NCI-H2107 (cell line): ENCODE measurements at places on chromosomes 1 and 21.

DNA sequence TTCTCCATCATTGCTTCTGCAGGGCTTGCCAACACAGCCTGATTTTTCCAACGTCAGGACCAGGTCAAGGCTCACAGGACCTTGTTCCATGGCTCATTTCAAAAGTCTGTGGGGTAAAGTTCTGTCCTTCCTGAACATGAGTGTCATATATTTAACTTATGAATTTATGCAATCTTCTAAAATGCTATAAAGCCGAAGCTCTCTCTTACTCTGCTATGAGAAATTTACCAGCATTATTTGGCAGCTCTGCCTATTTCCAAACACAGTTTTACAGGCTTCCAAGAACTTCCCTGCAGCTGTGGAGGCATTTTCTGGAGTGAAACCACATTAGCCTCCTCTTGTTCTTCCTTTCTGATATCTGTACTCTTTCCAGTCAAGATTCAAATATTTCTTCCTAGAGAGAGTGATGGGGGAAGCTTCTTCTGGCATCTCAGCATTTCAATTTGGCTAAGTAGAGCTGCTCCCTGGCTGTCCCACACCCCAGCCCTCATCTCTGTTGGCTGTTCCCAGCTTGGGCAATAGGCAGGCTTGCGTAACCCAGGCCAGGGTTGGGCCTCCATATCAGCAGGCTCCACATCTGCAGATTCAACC, 15.6 kb upstream of the HMGCS2 start:
- DNase-seq = no peak

GRCh38 chr1:39115271-39116110, 89.0 kb upstream of the MACF1 start:
- DNase-seq = no peak

GRCh38 chr1:159211331-159212136, 6.9 kb downstream of the ACKR1 start:
- no peak for DNase-seq

GRCh38 chr1:109950509-109950908, 34.1 kb upstream of the AHCYL1 start:
- no peak for DNase-seq

DNA sequence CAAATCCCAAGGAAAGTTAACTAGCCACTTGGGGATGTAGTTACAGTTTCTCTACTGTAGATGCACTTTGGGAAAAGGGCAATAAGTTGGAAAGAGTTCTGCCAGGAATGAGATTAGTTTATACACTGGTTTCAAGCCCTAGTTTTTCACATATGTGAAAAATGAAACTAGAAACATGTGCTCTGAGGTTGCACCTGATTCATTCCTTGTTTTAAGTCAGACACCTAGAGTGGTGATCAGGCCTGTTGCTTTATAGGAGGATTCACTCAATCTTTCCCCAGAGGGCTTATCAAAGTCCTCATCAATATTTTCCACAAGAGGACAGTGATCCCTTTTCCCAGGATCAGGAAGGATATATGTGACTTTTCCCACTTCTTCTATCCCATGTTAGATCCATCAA, 515.9 kb upstream of the PKN2 start:
- DNase-seq = no peak

DNA sequence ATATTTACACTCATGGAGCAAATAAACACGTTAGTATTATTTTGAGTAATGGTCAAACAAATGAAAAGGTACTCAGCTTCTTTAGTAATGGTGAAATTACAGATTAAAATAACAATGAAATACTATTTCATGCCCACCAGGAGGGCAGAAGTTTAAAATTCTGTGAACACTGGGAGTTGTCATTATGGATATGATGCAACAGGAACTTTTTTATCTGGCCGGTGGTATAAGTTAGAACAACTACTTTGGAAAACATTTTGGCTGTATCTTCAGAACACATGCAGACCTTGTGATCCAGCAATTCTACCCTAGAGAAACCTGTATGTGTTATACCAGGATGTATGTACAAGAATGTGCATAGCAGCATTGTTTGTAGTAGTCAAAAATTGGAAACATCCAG, 23.2 kb upstream of the PPP1R8 start:
- DNase-seq = no peak

DNA sequence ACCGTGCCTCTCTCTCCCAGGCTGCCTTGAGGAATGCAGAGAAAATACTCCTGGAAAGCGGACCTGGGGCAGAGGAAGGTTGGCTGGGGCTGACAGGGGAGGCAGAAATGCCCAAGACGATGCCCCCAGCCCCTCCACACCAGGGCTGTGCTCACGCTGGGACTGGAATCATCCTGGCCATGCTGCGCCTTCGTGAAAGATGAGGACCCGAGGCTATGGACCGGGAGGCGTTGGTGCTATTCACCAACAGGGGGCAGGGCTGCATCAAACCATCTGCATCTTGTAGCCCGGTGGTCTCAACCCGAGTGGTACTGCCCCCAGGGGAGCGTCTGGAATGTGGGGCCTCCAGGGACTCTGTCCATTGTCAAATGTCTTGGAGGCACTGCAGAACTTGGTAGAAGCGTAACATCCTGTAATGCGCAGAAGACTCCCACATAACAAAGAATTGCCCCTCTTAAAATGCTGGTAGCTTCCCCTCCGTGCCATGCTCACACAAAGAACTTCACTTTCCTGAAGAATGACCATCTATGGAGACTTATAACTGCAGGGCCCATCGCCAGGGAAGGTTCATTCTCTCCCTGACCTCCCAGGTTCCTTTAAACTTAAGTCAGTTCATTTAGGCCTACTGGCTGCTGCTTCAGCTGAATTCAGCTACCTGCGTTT, 251.2 kb downstream of the RRAGC start:
- DNase-seq = no peak

- DNase-seq = peak; percentile 75
Measured at GRCh38 chr1:168082008-168082876, 54.5 kb downstream of the GPR161 start.

DNA sequence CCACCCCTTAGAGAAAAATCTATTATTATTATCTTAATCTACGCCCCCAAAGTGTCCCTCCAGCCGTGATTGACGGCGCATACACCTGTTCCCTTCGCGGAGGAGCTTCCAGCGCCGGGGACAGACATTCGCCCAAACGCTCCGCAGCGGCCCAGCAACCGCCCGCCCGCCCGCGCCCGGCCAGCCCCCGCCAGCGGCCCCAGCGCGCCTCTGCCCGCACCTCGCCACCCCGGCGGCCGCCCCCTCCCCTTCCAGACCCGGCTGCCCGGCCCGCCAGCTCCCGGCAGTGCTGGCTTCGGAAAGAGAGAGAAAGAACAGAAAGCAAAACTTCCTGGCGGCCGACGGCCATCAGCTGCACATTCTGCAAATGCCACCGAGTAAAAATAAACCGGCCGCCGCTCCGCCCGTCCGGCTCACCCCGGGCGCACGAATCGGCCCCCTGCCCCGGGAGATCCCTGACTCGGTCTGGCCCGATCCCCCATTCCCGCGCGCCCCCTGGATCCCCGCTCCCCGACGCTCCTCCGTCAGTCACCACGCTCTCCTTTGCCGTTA, 1.6 kb downstream of the CASZ1 start:
- DNase-seq = no peak

DNA sequence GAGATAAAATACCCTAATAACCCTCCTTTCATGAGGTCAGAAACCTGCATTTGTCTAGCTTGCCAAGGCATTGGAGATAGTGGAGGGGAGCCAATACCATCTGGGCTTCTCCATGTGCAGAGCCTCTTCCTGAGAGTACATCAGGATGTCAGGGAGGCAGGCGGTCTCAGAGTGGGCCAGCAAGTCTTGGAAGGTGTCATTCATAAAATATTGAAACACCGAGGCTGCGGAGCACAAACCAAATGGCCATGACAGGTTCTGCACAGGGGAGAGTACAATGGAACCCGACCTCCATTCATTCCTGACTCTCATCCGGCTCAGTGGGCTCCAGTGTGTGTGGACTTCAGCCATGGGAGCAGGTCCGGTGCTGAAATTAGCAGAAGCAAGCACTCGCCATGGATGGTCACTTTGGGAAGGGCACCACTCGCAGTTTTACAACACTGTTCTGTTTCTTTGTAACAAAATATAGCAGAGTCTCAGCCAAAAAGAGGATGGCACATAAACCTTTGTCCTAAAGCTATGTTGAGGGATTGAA, 446.6 kb downstream of the SIPA1L2 start:
- no peak for DNase-seq
